ENCODE measurements at places on chromosomes 13 and 19. TPM values are rescaled to one million over a fixed set of nuclear protein-coding genes. Genes with fewer than 3 reads are reported as not detected.

TNFSF11 gene
- 0.34 TPM for total RNA-seq

DAND5 gene
- not detected for total RNA-seq

ZNF829 gene
- 1.7 TPM for total RNA-seq

ZNF90 gene
- 1.6 TPM for total RNA-seq

CFAP97D2 gene
- total RNA-seq: not detected

LRP3 gene
- total RNA-seq: 22.2 TPM

FAM174C gene
- 57.2 TPM for total RNA-seq

PLEKHA4 gene
- total RNA-seq: 11.4 TPM

ZNF665 gene
- total RNA-seq: 2.1 TPM

ANKRD24 gene
- 2.0 TPM for total RNA-seq

OSCAR gene
- under 0.01 TPM for total RNA-seq

THSD8 gene
- not detected for total RNA-seq

GAPDHS gene
- total RNA-seq: not detected

TIMM50 gene
- 134 TPM for total RNA-seq

ZNF556 gene
- total RNA-seq: not detected

All from bronchus fibroblast of lung (primary cell).